ENCODE measurements at places on chromosomes 6 and 20.

DNA sequence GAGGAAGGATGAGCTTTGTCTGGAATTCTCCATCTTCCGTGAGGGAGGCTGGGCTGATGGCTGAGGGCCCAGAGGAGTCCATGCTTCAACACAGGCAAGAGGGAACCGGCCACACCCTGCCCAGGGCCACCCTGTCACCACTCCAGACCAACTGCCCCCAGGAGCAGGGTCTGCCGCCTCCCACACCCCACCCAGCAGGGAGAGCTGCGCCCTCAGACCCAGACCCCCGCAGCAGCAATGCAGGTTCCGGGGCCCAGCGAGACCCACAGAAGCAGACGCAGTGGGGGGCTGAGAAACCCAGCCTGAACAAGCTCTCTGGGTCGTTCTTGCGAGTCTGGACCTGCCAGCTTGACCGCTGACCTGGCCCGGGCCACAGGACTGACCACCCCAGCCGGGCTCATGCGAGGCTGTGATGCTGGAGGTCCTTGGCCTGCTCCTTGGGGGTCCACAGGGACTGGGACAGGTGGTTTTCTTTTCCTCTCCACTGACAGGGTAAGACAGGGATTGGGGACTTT lies 25.0 kb downstream of the FRMD1 start:
- no peak for DNase-seq

GRCh38 chr6:37878150-37878710 lies 58.7 kb downstream of the ZFAND3 start:
- DNase-seq: no peak

- DNase-seq: no peak
Measured at GRCh38 chr6:158666628-158667359, 16.9 kb downstream of the SYTL3 start.

- no peak for DNase-seq
Measured at GRCh38 chr6:14671261-14671681, 553.7 kb downstream of the CD83 start.

GRCh38 chr6:149905911-149906371 lies 8.0 kb upstream of the RAET1E start:
- no peak for DNase-seq

- DNase-seq: no peak
Measured at GRCh38 chr6:142377497-142377848, 75.7 kb downstream of the ADGRG6 start.

DNA sequence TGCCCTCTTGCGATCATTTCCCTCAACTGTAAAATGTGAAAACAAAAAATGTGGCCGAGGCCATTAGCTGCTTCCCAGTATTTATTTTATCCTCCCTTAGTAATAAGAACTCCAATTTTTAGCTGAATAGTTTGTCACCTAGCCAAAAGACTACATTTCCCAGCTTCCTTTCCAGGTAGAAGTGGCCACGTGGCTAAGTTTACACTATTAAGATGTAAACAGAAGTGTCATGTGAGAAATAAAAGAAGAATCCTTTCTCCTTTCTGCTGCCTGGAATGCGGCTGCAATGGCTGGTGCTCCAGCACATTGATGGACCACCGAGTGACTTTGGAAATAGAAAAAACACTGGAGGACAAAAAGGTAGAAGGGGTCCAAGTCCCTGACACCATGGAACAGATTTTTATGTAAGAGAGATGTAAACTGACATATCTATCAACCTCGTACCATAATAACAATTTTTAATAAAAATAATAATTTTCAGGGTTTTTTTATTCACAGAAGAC lies 268.8 kb downstream of the PKHD1 start:
- no peak for DNase-seq

- no peak for DNase-seq
Measured at GRCh38 chr6:1393641-1394283, 4.4 kb downstream of the FOXF2 start.
